NCI-H1105 (cell line): ENCODE measurements at places on chromosomes 2 and 18.

DNA sequence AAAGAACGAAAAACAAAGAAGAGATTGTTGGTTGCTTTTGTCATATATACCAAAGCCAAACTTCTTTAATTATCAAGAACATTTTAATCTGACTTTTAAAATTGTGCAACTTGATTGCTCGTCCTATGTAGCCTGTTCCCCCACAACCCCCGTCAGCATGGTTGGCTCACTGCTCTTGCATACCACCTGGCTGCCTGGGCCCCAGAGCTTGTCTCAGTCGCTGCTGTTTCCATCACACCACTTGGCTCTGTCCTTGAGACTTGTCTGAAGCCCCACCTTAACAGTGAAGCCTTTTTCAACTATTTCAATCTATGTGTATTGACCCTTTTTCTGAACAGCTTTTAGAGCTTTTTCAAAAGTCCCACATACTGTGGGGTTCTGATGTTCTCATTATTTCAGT lies 270.8 kb downstream of the ZNF407 start:
- DNase-seq = no peak

DNA sequence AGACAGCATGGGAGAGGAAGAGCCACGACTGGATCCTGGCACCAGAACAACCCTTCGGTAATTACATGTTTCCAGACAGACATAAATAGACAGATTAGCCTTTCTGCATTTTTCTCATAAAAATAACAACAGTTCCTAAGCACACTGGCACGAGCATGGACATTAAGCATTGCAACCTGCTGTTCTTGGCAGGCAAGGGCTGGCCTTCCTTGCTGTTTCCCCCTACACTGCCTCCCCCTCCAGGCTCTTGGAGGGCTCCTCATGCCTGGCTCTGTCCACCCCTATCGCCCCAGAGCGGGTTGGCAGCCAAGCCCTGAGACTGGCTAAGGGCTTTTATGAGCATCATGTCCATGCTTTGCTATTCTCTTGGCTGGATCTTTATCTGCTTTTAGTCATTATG lies 89.6 kb downstream of the TTC32 start:
- DNase-seq = no peak

DNA sequence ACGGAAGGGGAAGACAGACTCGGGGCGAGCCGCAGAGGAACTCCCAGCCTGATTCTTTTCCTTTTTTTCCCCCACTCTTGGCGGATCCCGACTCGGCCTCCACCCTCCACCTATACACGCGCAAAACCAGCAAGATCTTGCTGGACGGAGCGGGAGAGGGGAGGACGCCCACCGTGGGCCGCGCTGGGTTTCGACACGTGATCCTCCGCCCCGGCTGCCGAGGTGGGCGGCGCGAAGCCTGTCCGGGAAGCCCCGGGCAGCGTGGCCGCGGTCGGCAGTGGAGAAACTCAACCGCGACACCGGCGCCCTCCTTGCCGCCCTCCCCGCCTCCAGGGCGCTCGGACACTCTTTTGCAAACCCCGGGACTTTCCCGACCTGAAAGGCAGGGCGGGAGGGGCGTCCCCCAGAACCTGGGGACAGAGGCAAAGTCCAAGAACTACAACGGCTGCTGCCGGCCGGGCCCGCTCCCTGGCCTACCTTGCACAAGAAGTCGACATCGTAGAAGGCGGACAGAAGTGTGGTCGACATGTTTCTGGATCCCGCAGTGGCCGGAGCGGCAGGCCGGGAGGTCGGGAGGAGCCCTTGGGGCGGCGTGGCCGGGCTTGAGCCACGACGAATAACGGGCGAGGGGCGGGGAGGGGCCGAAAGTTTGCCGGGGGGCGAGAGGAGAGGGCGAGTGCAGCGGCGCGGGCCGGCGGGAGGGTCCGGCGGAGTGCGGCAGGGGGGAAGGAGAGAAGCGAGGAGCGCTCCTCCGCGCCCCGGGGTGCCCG lies 433 bp downstream of the ZFP36L2 start:
- peak; percentile 32 for DNase-seq

DNA sequence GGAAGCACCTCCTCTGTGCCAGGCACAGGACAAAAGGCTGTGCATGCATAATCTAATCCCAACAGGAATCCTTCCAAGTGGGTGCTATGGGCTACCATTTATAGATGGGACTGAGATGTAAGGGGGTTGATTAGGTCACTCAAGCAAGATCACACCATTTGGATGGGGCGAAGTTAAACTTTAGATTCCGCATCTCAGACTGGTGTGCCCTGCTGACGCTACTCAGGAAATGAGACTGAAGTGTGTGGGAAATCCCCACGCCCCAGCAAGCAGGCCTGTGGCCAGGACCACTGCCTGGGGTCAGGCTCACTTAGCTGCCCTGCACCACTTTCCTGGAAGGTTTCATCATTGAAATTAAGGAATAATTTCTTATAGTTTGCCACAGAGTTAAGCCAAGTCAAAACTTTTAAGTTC lies 70.5 kb upstream of the PPP1CB start:
- no peak for DNase-seq

GRCh38 chr2:176500901-176501300 lies 231.7 kb downstream of the MTX2 start:
- DNase-seq = no peak

GRCh38 chr2:152508446-152508845 lies 173.5 kb downstream of the FMNL2 start:
- no peak for DNase-seq

- no peak for DNase-seq
These were observed 34.6 kb downstream of the ASXL3 start for GRCh38 chr18:33612632-33613031.

GRCh38 chr2:104858006-104858978 lies 4.4 kb downstream of the POU3F3 start:
- DNase-seq = no peak

GRCh38 chr2:172813314-172813888 lies 77.8 kb downstream of the RAPGEF4 start:
- no peak for DNase-seq
